Activated CD8-positive, alpha-beta memory T cell treated with anti-CD3 and anti-CD28 coated beads, Interleukin-2, amount 50 U/mL, for 48 hours (primary cell): ENCODE measurements at places on chromosomes 13 and 19.
A peak's percentile ranks its signal among the peaks of the same experiment; 100 is the strongest.

GRCh38 chr13:103187721-103188156, 121.5 kb upstream of the SLC10A2 start:
- no peak for DNase-seq

GRCh38 chr19:33402421-33403220, 29.1 kb downstream of the CEBPG start:
- DNase-seq, result no peak

- DNase-seq, result no peak
These were observed 111.5 kb downstream of the DNAJC15 start for GRCh38 chr13:43134868-43135267.

- DNase-seq, result no peak
These were observed 18.5 kb upstream of the KCTD4 start for GRCh38 chr13:45219123-45219891.

DNA sequence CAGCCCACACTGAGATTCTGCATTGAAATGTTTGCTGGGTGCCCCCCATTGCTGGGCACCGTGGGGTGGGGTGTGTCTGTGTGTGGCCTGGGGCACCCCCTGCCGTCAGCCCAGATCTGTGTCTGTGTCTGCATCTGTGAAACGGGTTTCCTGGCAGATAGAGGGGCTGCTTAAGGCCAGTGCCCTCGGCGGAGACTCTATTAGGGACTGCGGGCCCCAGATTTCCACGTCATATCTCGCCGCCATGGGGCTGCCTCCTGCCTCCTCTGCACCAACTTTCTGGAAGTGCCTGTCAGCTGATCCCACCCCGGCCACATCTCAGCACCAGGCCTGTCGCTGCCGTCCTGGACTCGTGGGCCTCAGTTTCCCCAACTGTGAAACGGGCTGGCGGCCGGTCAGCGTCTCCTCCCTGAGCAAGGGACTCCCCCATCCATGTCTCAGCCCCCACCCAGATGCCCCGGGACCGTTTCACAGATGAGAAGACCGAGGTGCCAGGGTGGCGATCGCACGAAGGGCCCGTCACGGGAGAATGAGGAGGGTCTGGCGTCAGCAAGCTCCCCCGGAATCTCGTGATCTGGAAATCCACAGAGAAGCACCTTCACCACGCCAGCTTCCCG, 21.4 kb downstream of the ARID3A start:
- DNase-seq, result no peak

GRCh38 chr19:30498707-30499106, 126.5 kb downstream of the ZNF536 start:
- no peak for DNase-seq

DNA sequence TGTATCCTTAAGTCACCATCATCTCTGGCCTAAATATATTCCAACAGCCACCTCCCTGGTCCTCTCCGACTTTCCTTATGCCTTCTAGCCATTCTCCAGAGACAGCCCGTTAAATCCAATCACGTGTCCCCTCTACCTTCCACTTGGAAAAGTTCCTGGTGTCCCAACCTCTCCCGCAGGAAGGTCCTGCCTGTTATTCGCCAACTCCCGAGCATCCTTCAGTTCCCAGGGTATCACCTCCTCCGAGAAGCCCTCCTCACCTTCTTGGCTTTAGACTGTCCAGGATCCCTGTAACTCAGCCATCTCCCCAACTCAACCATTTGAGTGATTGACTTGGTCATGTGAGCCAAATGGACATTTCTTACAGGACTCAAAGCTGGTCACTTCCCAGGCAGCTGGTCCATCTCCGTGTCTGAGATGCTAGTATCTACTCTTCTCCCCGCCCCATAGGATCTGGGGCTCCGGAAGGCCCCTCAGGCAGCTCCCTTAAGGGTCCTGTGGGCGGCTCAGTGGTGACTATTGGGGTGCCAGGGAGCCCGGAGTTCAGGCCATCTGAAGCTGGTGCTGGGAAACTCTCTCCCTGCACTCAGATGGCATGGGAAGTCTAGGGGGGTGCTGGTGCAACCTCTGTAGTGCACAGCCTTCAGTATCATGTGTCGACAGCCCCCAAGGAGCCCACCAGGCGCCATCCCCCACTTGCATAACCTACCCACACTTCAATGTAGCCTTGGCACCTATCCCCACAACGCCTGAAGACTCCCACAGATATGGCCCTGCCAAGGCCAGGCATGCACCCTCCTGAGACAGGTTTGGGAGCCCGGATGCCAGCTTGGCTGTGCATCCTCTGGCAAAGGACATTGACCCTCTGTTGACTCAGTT, 27.9 kb upstream of the NANOS3 start:
- no peak for DNase-seq

GRCh38 chr13:102784483-102784882, 10.9 kb upstream of the TEX30 start:
- DNase-seq, result no peak

- peak; percentile 86 for DNase-seq
These were observed 984 bp downstream of the RPS11 start for GRCh38 chr19:49497047-49497788.

GRCh38 chr19:58582985-58583384, 9.8 kb upstream of the MZF1 start:
- DNase-seq, result no peak

- DNase-seq, result no peak
These were observed 709 bp downstream of the DPP9 start for GRCh38 chr19:4722671-4723594.

- peak; percentile 84 for DNase-seq
These were observed 4.1 kb downstream of the ACP4 start for GRCh38 chr19:50794074-50794875.

DNA sequence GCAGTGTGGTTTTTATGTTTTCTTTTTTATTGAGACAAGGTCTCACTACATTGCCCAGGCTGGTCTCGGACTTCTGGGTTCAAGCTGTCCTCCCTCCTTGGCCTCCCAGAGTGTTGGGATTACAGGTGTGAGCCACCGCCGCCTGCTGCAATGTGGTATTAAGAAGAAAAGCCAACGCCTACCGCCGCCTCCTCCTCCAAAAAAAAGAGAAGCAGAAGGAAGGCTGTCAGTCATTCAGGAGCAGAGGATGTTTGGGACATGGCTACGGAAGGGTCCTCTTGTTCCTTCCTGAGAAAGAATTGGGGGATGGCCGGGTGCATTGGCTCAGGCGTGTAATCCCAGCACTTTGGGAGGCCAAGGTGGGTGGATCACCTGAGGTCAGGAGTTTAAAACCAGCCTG, 1.2 kb downstream of the PPP1R37 start:
- no peak for DNase-seq

- no peak for DNase-seq
These were observed 97.7 kb downstream of the SIPA1L3 start for GRCh38 chr19:38004521-38005223.

- peak; percentile 73 for DNase-seq
These were observed 2.1 kb upstream of the PCDH8 start for GRCh38 chr13:52850396-52851136.

DNA sequence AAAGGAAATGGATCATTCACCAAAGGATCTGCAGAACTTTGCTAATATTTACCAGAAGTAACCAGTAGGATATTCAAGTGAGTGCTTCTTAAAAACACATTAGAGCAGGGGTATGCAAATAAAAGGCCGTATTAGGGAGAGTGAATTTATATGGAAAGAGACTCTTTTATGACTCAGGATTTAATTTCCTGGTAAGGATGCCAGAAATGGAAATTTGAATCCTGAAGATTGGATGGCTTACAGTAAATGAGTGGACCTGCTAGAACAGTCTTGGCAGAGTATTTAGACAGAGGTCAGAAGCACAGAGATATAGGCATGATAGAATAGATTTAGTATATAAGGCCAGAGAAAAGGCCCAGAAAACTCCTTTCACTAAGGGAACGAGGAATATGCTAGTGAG, 201.6 kb downstream of the SLITRK5 start:
- no peak for DNase-seq

DNA sequence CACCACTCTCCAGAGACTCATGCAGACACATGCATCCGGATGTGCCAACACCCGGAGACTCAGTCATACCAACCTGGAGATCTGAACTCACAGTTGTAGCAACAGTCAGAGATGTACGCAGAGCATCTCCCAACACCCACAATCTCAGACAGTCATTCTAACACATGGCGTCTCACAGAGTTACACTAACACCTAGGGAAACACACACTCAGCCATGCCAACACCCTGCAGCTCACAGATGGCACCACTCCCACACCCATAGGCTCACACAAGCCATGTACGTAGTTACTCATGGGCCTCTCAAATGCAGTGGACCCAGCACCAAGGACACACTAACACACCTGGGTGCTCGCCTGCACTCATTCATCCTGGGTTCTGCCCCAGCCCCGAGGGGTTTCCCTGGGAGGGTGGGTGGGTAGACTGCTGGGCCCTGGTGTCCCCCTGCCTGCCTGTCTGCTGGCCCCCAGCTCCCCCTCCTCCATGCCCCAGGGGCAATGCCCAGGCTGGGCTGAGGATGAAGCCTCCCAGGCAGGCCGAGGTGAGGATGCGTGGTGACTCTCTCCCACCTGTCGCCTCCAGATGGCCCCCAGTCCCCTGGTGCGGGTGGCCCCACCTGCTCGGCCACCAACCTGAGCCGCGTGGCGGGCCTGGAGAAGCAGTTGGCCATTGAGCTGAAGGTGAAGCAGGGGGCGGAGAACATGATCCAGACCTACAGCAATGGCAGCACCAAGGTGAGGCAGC, 10.0 kb downstream of the PKN1 start:
- DNase-seq, result no peak

- no peak for DNase-seq
These were observed 1.2 kb downstream of the ZNF8 start for GRCh38 chr19:58279925-58280316.

- no peak for DNase-seq
These were observed 56.9 kb upstream of the EDNRB start for GRCh38 chr13:77975358-77976042.

GRCh38 chr19:28289295-28290063, 923.5 kb downstream of the UQCRFS1 start:
- DNase-seq, result no peak

- no peak for DNase-seq
These were observed 8.9 kb upstream of the ELF1 start for GRCh38 chr13:41028051-41028450.

GRCh38 chr13:75936791-75937190, 300.7 kb downstream of the LMO7 start:
- DNase-seq, result no peak

GRCh38 chr13:21402586-21403307, 56.4 kb downstream of the ZDHHC20 start:
- no peak for DNase-seq

- DNase-seq, result peak; percentile 91
These were observed 5.5 kb downstream of the CCDC124 start for GRCh38 chr19:17938092-17938845.

DNA sequence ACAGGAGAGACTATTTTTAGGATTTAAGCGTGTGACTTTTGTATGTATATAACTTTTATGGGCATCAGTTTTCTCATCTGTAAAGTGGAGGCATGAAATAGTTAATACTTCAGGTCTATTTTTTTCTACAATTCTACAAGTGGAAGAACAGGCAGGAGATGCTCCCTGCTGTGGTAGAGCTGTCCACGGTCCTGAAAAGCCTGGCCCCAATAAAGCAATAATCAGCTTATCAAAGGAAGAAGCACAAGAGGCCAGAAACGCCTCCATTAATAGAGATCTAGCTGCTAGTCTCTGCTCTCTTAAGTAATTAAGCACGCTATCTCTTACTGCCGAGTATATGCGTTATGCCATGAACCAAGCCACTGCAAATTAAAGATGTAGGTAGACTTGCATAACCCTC, 28.0 kb upstream of the WASF3 start:
- DNase-seq, result no peak

DNA sequence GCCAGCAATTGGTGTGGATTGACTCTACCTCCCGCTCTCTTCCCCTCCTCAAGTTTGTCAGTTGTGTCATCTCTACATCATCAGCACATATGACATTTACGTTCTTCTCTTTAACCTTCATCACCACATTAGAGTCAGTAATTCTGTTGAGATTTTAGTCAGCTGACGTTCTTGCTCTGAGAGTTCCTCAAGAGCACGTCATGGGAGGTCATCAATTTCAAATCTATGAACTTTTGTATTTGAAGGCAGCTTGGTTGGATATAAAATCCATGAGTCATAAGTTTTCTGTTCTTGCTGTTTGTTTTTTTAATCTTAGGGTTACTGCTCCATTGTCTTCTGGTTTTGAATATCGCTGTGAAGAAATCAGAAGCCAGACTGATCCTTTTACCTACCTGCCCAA, 21.8 kb upstream of the ARGLU1 start:
- DNase-seq, result no peak

DNA sequence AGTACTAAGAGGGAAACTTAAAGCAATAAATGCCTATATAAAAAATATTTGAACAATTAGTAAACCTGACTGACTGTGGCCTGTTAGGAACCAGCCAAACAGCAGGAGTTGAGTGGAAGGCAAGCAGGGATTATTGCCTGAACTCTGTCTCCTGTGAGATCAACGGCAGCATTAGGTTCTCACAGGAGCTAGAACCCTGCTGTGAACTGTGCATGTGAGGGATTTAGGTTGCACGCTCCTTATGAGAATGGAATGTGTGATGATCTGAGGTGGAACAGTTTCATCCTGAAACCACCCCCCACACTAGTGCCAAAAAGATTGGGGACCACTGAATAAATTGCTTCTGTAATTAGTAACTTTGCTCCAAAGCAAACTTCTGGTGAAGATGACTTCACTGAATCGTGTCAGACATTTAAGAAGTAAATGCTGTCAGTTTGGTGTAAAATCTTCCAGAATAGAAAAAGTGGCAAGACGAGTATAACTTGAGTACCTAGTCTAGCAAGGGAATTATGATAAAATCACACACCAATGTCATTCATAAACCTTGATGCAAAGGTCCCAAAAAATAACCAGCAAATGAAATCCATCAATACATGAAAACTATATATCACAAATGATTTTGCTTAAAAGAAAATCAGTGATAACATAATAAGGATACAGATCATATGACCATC, 53.8 kb downstream of the SLC6A16 start:
- DNase-seq, result no peak

- no peak for DNase-seq
These were observed 65.3 kb downstream of the PEPD start for GRCh38 chr19:33456076-33456844.

GRCh38 chr19:54040003-54040402, 23.7 kb downstream of the VSTM1 start:
- DNase-seq, result no peak
